ENCODE measurements at places on chromosomes 3 and 15.

DNA sequence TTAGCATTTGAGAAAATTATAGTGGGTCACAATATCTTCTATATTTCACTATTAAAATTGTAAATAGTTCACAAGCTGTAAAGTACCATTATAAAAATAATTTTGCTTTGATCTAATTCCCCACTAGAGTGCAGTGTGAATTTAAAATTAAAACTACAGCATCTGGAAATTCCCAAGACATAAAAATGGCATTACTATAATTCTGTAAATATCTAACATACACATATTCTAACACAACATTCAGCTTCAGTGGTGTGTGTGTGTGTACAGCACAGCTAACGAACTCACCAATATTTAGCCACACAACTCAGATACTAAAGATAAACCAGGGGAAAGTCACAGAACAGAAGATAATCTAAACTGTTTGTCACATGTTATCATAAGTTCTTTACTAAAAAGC, 424.9 kb upstream of the ZNF385D start:
- DNase-seq, result no peak

- no peak for DNase-seq
Observed at GRCh38 chr3:181725131-181725731, 13.5 kb downstream of the SOX2 start.

GRCh38 chr15:94503293-94503692, 271.9 kb downstream of the MCTP2 start:
- no peak for DNase-seq

DNA sequence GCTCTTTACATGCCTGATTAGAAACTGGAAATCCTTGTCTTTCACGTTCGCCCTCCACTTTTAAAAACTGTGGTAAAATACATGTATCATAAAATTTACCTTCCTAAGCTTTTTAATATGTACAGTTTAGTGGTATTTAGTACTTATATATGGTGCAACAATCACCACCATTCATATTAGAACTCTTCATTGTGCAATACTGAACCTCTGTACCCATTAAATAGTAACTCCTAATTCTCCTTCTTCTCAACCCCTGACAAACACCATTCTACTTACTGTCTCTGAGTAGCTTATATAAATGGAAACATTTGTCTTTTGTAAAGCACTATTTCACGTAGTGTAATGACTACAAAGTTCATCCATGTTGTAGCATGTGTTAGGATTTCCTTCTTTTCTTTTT, 28.2 kb downstream of the GRM2 start:
- no peak for DNase-seq

- DNase-seq, result peak; percentile 90
Observed at GRCh38 chr3:195900436-195901355, 7.7 kb downstream of the TNK2 start.

DNA sequence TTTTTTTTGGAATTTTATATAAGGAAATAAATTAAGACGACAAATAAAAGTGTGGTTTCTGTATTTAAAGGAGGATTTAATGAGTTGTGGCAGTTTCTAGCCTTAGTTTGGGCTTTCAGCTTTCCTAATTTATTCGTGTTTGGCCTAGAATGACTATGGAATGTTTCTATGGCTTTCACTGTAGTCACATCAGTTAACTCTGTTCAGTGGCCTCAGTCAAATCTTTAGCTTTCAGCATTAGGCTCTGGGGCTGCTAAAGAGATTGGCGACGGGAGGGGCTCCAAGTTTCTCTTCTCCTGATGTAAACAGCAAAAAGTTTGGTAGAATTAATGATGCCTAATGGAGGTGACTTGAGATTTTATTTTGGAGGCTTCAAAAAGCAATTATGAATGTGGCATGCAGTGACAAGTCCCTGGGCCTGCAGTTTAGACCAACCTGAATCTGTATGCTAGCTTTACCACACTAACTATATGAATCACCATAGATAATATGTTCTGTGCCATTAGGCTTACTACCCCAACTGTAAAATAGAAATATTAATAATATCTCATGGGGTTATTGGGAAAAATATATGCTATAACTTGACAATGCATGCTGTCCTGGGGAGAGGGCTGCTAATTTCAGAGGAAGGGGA, 47.1 kb upstream of the ADGRG7 start:
- DNase-seq, result no peak

GRCh38 chr3:63845215-63845614, 18.4 kb downstream of the THOC7 start:
- no peak for DNase-seq

GRCh38 chr3:195097331-195098255, 173.4 kb downstream of the XXYLT1 start:
- no peak for DNase-seq

DNA sequence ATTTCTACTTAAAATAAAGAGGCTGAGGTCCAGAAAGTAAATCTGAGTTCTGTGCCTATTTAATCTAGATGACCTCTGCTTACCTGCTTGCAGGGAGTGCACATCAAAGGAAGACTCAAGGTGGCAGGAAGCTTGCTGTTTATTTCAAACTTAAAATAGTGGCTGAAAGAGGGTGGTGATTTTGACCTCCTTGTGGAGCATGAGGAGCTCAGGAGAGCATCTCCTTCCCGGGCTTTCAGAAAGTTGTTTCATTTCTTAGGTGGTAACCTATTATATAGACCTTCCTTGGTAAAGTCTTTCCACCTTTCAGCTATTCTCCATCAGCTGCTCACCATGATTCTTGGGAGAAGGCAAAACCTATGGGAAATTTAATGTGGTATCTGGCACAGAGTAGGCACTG, 494 bp downstream of the GCSAM start:
- no peak for DNase-seq

- DNase-seq, result peak; percentile 64
Observed at GRCh38 chr15:40338041-40338657, 2.6 kb downstream of the CCDC9B start.

DNA sequence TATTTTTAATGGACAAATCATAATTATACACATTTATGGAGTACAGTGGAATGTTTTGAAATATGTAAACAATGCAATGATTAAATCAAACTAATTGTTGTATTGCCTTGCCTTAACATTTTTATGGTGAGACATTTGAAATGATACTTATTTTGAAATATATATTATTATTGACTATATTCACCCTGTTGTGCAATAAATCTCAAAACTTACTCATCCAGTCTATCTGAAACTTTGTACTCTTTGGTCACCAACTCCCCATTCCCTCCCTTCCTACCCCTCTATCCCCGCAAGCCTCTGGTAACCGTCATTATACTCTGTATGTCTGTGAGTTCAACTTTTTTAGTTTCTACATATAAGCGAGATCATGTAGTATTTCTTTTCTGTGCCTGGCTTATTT, 74.7 kb upstream of the GOLGA6B start:
- DNase-seq, result no peak

DNA sequence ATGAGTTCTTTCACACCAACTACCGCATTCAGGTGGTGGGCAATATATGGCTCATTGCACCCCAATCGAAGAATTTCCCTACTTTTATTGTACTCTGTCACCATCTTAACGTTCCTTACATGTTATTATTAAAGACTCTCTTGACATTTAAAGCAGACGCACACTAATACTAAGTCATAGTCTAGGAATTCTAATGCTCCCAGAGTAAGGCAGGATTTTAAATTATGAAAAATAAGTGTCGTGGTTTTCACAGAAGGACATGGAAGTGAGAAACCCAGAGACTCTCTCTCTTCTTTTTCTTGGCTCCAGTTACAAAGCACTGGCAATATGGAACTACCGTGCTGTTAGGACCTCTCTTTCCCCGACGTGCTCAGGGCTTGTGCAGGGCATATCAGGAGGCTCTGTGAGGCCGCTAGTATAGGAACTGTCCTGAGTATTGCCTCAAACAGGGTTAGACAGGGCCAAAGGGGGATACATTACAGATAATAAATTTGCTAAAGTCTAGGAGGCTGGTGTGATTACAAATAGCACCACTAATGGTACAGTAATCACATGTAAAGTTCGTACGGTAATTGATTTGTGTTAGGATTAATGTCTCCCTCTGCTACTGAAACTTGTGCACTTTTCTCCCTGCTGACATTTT, 590.8 kb downstream of the FOXP1 start:
- no peak for DNase-seq

GRCh38 chr3:79815478-79815877, 47.7 kb upstream of the ROBO1 start:
- no peak for DNase-seq

- no peak for DNase-seq
Observed at GRCh38 chr15:76829939-76830338, 75.2 kb downstream of the SCAPER start.

DNA sequence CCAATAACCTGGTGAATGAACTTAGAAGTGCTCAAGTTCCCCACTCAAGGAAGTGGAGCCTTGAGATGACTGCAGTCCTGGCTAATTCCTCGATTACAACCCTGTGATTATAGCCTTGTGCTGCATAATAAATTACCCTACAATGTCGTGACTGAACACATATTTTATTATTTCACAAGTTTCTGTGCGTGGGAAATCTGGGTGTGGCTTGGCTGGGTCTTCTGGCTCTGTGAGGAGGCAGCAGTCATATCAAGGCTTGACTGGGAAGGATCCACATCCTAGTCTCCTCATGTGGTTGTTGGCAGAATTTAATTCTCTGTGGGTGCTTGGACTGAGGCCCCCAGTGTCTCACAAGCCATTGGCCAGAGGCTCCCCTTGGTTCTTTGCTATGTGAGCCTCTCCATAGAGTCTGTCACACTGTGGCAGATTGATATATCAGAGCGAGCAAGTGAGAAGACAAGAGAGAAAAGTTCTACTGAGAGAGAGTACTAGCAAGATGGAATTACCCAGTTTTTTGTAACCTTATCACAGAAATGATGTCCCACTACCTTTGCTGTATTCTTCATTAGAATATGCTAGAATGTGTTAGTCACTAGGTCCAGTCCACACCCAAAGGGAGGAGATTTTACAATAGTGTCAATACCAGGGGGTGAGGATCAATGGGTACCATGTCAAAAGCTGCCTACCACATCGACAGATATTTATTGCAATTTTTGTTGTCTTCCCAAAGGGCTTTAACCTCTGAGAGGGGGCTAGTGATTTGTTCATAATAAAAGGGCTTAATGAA, 102.8 kb upstream of the TBC1D5 start:
- DNase-seq, result no peak

DNA sequence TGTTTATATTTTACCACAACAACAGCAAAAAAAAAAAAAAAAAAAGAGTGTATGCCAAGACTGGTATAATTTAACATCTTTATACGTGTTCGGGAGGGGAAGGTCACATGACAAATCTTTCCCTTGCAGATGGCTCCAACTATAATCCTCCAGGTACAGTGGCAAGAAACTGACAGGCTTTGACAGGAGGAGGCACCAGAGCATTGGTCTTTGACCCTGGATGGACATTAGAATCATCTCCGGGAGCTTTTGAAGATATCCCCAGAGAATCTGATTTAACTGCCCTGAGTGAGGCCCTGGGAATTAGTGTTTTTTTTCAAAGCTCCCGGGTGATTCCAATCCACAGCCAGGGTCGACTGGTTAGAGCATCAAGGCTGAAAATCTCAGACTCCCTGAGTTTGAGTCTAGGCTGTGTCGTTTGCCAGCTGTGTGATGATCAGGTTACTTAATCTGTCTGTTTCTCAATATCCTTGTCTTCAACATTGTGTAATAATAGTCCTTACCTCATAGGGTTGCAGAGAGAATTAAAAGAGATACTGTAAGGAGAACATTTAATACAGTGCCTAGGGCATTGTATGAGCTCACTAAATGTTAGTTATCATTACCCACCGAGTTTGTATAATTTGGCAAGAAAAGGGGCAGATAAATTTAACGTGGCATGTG, 8.9 kb upstream of the SEMA5B start:
- DNase-seq, result peak; percentile 18

DNA sequence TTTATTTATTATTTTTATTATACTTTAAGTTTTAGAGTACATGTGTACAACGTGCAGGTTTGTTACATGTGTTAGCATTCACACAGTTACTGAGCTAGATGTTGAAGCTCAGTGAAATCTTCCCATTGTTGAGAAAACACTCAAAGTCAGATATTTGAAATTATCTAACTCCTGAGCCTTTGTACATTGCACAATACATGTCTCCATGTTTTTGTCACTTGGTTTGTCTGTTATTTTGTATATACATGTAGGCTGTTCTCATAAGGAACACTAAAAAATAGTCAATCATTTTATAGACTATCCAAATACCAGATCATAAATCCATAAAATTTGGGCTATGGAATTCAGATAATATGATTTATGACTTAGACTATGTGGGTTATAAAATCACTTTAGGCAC, 1126.5 kb downstream of the NSUN3 start:
- no peak for DNase-seq

- no peak for DNase-seq
Observed at GRCh38 chr3:6351752-6352151, 509.2 kb upstream of the GRM7 start.
